ENCODE measurements at places on chromosomes 3 and 15. TPM values are rescaled to one million over a fixed set of nuclear protein-coding genes. Genes with fewer than 3 reads are reported as not detected.

Gene CIP2A
- 17.8 TPM for total RNA-seq

Gene SELENOT
- total RNA-seq, result 49.2 TPM

Gene SOX14
- 0.44 TPM for total RNA-seq

- no peaks in the 10 kb centered on the region for H3K4me1 ChIP-seq
- no peak for DNase-seq
- no peak overlapping the region for H3K27ac ChIP-seq
- no peak overlapping the region for H3K4me3 ChIP-seq
Measured at GRCh38 chr15:53159458-53159857, 369.3 kb upstream of the ONECUT1 start.

DNA sequence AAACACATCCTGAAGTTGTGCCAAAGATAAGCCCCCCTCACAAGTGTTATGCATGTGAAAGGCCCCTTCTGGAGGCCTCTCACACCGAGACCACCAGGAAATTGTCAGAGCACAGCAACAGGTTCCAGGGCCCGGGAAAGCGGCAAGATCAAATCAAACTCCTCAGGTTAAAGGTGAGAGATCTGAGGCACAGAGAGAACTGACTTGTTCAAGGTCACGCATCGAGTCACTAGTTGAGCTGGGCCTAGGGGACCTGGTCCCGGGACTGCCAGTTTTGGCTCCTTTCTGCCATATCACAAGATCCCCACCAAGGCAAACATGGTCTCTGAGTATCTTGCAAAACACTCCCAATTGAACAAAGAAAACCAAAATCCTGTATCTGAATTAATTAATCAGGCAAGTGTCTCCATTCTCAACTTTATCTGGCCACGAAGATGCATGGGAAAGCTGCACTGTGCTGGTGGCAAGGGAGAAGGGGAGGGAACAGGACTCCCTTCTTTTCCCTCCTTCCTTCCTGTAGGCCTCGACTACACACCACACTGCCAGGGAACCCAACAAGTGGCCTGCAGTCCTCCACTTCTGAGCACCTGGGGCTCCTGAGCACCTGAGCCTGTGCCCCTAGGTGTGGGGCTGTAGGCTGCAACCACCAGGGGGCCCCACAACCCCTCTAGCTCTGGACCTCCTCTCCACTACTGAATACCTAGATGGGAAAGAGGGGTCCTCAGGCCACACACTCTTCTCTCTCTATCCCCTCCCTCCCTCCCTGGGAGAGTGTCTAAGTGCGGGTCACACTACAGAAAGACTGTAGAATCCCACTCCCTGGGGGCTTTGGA, 37.3 kb downstream of the ANP32A start:
- no peaks in the 10 kb centered on the region for H3K27me3 ChIP-seq
- H3K4me3 ChIP-seq, result no peak overlapping the region
- peaks cover 13% of the 10 kb centered on the region for H3K4me1 ChIP-seq
- peaks cover 38% of the 10 kb centered on the region for H3K36me3 ChIP-seq

DNA sequence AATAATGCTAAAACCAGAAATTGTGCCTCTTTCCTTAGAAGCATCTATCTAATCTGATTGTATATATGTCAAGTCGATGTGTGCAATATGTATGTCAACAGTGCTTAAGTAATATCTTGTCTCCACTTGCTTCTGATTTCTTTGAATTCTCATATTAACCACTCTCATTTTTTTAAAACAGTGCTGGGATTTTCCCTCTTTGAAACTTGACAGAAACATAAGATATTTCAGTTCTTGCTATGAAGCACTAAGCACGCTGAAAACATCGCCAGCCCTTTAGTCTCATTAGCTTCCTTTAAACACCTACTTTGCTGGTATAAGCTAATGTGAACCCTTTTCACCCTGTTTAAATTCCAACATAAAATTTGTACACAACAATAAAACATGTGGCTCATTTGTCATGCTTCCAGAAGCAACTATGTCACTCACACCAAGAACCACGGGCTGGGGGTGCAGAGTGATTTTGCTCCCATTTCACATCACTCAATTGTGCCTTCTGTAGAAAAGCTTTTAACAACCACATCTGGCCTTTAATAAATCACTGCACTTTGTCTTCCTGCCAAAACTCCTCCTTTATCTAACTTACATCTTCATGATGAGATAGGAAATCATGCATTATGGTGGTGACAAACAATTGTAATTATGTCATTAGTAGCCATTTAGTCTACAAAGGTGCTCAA, 185.2 kb downstream of the FOXP1 start:
- no peak overlapping the region for H3K4me3 ChIP-seq
- H3K4me1 ChIP-seq, result peaks cover 71% of the 10 kb centered on the region
- H3K36me3 ChIP-seq, result no peaks in the 10 kb centered on the region
- DNase-seq, result no peak
- no peaks in the 10 kb centered on the region for H3K27me3 ChIP-seq

GRCh38 chr3:7574435-7574834, 713.5 kb downstream of the GRM7 start:
- H3K4me1 ChIP-seq, result no peaks in the 10 kb centered on the region
- H3K4me3 ChIP-seq, result no peak overlapping the region
- no peak overlapping the region for H3K27ac ChIP-seq
- H3K27me3 ChIP-seq, result no peaks in the 10 kb centered on the region
- no peak for DNase-seq
